Brain microvascular endothelial cell (primary cell): ENCODE measurements at places on chromosomes 3 and 15.
A peak's percentile ranks its signal among the peaks of the same experiment; 100 is the strongest.

GRCh38 chr3:164459521-164460151 lies 618.7 kb downstream of the SI start:
- DNase-seq = peak; percentile 89

DNA sequence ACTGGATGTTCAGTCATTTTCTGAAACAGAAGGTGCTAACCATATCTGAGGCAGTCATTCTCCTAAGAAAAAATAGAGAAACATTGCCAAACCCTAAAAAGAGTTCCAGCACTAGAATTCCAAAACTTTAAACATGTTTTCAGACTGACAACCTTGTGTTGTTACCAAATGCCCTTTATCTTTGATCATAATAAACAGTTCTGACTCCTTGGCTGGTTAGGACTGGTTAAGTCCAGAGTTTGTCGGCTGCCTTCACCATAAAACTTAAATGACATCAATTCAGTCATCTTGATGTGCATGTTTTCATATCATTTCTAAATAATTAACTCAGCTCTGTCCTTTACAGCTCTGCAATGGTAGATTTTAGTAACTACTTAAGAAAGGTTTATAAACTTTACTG lies 68.0 kb downstream of the COL8A1 start:
- DNase-seq = no peak

- DNase-seq = peak; percentile 68
Measured at GRCh38 chr3:187811585-187812250, 66.5 kb upstream of the BCL6 start.

DNA sequence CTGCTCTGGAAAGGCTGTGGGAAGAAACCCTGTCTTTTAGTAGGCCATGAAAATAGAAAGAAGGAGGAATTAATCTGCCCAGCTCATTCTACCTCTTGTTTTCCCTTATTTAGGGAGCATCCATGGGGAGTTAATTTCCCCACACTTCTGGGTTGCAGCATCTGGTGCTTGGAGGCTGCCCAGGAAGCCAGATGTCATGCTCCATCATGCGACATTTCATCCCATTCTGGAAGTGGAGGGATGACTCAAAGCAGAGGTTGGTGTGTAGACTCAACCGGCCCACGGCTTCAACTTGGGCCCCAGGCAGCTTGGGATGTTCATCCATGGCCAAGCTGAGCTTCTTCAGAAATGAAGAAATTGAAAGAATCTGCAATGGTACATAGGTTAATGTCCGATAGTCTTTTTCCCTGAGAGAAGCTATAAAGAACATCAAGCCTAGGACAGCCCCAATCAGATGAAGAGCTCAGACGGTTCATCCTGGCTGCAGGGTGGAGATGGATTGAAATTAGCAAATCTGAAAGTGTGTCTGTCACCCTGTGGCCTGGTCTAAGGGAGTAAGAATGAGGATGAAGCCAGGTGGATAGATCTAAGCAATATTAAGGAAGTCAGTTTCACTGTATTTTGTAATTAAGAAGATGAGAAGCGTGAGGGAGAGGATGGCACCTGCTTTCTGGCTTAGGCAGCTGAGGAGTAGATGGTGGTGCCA lies 24.5 kb upstream of the PROK2 start:
- DNase-seq = no peak

DNA sequence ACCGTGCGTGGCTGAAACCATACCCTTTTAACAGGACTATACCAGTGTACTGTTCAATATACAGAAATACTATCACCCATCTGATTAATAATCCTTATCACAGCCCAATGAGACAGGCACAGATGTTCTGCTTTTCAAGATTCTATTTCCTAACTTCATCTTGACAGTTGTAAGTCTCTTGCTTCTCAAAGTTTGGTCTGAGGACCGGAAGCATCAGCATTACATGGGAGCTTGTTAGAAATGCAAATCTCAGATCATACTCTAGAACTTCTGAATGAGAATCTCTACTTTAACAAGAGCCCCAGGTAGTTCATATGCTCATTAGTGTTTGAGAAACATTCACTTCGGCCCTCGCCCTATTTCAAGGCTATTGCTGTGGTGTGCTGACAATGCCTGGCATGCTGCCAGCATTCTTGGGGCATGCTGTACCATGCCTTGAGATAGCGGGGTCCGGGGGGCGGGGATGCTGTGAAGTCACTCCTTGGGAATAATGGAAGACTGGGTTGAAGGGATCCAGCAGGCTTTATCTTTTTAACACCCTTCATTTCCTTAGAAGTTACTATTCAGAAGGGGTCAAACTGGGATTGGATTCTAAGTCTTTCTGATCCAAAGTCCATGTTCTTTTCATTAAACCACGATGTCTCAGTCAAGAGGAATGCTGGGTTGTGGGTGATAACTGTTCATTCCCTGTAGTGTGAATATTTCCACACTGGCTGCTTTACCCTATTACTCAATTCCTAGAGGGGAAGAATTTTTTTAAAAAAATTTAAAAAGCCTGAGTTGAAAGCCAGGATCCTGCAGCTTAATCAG lies 194.7 kb downstream of the LPP start:
- peak; percentile 92 for DNase-seq

- peak; percentile 37 for DNase-seq
Measured at GRCh38 chr15:39479911-39480310, 101.0 kb upstream of the THBS1 start.

DNA sequence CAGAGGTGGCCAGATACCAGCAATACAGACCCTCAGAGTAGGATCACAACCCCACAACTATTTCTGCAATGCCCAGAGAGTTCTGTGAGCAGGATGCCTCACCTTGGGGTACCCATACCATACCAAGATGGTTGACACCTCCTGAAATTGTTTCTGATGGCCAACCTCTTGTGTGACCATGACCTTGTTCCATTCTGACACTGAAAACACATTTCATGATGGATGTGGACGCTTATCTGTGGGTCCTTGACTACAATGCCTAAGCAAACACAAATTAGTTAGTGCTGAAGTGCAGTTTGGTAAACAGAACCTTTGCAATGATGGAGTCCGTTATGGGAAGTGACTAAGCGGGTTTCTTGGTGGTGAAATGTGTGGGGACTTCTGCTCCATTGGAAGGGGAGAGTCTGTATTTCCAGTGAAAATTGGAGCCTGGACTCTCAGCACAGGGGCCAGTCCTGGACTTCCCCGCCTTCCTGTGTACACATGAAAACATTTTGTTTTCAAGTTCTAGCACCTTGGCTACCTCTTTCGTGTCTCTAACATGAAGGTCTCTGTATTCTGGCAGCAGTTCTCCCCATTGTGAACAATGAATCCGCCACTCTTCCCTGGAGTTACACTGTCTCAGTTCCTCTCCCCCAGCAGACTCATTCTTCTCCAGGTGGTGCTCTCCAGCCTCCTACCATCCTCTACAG lies 106.2 kb downstream of the XXYLT1 start:
- no peak for DNase-seq

- DNase-seq = no peak
Measured at GRCh38 chr3:125025642-125026041, 30.2 kb downstream of the HEG1 start.

DNA sequence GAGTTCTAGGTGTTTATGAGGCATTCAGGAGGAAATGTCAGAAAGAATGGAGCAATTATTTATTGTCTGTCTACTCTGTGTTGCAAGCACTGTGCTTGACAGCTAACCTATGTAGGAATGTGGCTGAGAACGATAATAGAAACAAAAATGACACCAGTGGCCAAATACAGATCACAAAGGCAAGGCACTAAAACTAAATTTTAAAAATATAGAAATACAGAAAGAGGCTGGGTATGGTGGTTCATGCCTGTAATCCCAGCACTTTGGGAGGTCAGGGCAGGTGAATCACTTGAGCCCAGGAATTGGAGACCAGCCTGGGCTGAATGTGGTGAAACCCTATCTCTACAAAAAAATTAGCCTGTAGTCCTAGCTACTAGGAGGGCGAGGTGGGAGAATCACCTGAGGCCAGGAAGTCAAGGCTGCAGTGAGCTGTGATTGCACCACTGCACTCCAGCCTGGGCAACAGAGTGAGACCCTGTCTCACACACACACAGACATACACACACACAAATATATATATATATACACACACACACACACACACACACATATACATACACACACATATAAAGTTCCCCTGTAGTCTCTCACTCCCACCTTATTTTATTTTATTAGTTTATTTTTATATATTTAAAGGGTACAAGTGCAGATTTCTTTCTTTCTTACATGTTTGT lies 6.0 kb downstream of the PRKCI start:
- peak; percentile 20 for DNase-seq

DNA sequence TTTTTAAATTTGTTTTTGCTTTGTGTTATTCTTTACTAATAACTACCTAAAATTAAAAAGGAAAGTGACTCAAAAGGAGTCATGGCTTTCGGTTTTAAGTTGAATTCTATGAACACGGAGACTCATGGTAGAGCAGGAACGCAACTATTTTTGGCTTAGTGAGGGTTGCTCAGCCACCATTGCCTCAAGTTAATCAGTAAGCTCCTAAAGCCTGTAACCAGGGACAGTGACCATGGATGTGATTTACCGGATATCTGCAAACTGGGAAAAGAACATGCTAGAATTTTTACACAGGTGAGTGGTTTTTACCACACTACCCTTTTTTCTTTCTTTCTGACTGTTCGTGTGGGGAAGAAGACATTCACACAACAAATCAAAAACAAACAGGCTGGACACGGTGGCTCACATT lies 11.8 kb downstream of the SLC12A8 start:
- DNase-seq = no peak

DNA sequence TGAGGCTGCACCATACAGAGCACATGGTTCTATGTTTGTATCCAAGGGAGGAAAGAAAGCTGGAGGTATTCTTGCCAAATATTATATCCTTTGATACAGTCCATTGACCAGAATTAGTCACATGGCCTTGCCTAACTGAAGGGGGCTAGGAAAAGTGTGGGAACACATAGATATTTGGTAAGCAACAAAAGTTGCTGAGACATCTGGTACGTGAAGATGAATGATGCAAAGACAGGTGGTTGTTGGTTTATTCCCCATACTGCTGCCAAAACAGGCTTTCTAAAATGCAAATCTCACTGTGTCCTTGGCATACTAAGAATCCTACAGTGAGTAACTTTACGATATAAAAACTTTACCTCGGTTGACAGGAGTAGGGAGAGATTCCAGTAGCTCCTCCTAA lies 162.2 kb downstream of the VGLL3 start:
- DNase-seq = no peak

DNA sequence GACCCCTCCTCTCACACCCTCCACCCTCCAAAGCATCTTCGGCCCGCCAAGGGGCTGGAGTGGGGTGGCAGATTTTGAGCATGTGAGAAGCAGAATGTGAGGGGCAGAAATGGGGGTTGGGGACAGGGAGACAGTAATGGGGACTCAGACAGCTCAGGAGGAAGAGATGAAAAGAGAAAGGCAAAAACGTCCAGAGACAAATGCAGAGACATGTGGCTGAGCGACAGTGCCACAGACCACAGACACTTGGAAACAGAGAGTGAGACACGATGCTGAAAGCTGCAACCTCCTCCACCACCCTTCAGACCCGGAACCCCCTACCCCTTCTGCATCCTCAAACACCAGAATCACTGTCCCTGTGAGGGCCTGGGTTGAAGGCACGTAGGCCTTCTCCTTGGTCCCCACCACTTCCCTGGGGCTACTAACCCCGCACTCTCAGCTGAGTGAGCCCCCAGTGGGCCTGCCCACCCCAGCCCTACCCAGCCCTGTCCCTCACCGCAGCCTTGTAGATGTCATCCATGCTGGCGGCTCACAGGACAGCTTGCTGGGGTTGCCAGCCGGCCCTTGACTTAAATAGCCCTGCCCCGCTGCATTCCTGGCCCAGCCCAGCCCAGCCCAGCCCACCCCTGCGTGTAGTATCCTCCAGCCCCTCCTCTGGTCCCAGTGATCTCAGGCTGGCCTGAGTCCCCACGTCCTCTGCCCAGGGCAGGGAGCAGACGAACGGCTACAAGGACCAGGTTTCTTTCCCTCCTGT lies at the start of gene TNNC1:
Gene TNNC1, minus strand, starts transcription at position 546 of the 754 bp plus-strand sequence. Its CDS starts 26 bp downstream, at position 520.
- DNase-seq = no peak
